ENCODE measurements at places on chromosomes 5 and 9.

DNA sequence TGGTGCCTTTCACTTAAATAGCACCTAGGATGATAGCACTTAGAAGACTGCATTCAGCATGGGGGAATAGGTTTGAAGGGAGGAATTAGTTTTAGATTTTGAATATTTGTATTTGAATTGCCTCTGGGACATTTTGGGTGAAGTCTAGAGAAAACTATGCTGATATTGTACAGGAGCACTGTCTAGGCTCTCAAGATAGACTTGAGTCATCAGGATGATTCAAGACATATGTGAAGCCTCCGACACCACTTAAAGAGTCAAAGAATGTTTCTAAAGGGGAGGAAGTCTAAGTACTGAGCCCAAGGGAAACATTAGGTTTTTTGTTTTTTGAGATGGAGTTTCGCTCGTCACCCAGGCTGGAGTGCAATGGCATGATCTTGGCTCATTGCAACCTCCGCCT, 63.9 kb upstream of the CCDC180 start:
- DNase-seq, result no peak

GRCh38 chr5:3187771-3188425, 407.7 kb upstream of the IRX1 start:
- DNase-seq, result no peak

- no peak for DNase-seq
Measured at GRCh38 chr9:1927546-1927945, 87.6 kb upstream of the SMARCA2 start.

DNA sequence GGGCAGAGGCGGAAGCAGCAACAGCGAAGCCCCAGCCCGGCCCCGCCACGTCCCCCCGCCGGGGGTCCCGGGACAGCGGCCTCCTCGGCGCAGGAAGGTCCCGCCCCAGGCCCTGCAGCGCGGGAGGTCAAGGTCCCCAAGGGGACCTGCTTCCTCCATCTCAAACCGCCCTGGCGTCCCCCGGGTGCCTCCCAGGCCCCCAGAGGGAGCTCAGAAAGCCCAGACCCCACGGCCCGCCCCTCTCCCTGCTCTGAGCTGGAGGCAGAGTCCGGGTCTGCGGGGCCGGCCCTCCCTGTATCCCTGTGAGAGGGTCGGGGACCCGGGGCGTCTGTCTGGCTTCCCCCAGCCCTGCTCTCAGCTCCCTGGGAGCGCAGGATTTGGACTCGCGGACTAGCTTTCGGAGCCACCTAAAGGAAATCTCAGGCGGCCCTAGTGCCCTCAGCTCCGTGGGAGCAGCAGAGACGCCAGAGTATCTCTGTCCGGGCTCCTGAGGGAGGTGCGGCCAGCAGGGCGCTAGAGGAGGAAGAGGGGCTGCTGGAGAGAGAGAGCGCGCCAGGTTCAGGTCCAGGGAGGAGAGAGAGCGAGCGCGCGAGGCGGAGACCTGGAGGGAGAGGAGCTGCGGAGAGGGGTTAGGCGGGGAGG, 30.7 kb downstream of the EXOC3 start:
- DNase-seq, result no peak

- no peak for DNase-seq
Measured at GRCh38 chr5:156367597-156367996, 40.6 kb downstream of the SGCD start.

DNA sequence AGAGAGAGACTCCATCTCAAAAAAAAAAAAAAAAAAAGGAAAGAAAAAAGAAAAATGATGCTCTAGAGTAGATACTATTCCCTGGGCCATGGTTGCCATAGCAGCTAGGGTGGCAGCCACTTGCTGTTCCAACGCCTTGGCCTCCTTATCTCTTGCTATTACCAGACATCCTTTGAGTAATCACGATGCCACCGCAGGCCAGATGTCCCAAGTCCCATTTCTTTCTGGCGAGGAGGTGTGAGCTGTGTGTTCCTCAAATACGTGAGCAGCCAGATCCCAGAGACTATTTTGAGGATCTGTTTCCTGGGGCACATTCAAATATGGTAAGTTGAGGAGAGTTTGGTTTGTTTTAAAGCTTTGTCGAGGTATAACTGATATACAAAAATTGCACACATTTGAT, 23.4 kb upstream of the GFPT2 start:
- no peak for DNase-seq

- no peak for DNase-seq
Measured at GRCh38 chr5:147965715-147966114, 59.4 kb upstream of the C5orf46 start.

- no peak for DNase-seq
Measured at GRCh38 chr9:112617371-112617770, 100.5 kb downstream of the INIP start.

- DNase-seq, result no peak
Measured at GRCh38 chr5:10789726-10790125, 28.7 kb upstream of the DAP start.

DNA sequence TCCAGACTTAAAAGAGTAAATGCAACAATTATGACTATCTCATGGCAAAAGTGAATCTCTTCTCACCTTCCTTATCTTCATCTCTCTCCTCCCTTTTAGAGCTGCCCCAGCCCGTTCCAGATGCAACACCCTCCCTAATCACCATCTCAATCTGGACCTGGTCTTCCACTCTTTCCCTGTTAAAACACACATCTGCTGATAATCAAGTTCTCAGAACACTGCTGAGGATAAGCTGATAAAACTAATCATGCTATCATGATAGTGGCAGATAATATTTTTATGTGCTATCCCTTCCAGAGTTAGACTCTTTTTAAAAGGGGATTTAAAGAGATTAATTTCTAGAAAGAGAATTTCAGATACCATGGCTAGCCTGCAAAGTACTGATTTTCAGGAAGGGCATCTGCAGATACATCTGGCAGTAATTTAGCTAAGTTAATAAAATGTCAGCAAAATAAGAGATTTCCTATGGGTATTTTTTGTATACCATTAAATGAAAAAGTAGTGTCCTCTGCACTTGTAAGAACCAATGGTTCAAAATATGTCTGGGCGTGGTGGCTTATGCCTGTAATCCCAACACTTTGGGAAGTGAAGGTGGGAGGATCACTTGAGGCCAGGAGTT, 17.2 kb downstream of the SGTB start:
- no peak for DNase-seq

- no peak for DNase-seq
Measured at GRCh38 chr5:125835293-125836172, 587.7 kb upstream of the GRAMD2B start.

- no peak for DNase-seq
Measured at GRCh38 chr9:9881692-9882091, 731.1 kb downstream of the PTPRD start.

DNA sequence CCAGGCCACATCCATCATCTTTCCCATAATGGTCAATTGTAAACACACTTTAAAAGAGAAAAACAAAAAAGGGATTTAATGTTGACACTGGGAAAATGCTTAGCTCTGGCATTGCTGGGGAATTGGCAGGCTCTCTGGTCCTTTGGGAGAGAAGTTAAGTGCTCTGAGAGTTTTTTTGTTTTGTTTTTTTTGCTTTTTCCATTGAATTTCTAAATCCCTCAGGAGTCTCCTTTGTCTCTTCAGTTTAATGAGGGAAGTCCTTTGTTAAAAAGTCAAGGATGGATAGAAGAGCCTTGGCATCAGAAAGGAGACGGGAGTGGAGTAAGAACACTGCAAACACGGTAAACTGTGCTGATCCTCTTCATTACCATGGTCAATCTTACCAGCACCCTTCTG, 7.1 kb upstream of the HAND1 start:
- no peak for DNase-seq

- DNase-seq, result no peak
Measured at GRCh38 chr5:76526950-76527583, 96.1 kb downstream of the F2RL2 start.

Data from activated CD4-positive, alpha-beta T cell treated with anti-CD3 and anti-CD28 coated beads, Interleukin-2, amount 50 U/mL, for 24 hours (primary cell).